ENCODE measurements at places on chromosomes 2 and 18.

DNA sequence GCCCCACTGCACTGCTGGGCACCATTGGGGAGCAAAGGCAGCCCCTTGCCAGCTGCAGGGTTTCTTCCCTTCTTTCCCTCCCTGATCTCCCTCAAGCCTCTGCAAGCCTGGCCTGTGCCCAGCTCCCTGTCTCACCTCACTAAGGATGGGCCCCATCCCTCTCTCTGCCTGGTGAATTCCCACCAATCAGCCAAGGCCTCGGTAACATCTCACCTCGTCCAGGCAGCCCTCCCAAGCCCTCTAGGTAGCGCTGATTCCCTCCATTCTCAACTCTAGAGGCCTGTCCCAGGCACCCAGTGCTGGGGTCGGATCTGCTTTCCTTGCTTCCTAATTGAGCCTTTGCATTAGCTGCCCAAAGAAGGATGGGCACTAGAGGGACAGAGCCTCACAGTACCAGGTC lies 63.0 kb downstream of the CELF4 start:
- DNase-seq: no peak

DNA sequence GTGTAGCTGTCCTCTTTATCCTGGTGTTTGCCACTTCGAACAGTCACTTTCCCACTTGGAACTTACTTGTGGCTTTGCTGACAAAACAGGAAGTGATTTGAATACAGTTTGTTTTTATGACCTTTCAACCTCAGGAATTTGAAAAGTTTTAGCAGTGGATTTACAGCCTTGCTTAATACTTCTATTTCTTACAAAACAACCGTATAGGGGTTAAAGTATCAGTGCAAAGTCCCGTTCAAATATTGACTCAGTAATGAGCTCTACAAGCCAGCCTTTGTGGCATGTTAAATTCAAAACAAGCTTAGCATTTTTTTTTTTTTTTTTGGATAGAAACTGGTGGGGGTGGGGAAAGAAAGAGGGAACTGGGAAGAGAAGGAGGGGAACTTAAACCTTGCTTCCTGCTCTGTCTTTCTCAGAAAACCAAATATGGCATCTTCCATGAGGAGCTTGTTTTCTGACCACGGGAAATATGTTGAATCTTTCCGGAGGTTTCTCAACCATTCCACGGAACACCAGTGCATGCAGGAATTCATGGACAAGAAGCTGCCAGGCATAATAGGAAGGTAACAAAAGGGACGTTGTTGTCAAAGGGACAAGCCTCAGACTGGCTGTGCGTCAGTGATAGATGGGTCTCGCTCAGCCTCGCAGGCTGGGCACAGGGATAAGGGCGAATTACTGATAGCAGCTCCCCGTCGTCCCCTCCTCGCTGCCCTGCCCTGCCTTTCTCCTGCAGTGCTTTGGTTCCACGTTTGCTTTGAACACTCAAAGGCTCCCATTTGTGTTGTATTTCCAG lies at the start of gene HNMT:
Gene HNMT (plus strand): TSS at position 408 of the 793 bp plus-strand sequence. CDS start 19 bp downstream, at position 427.
- DNase-seq: no peak

DNA sequence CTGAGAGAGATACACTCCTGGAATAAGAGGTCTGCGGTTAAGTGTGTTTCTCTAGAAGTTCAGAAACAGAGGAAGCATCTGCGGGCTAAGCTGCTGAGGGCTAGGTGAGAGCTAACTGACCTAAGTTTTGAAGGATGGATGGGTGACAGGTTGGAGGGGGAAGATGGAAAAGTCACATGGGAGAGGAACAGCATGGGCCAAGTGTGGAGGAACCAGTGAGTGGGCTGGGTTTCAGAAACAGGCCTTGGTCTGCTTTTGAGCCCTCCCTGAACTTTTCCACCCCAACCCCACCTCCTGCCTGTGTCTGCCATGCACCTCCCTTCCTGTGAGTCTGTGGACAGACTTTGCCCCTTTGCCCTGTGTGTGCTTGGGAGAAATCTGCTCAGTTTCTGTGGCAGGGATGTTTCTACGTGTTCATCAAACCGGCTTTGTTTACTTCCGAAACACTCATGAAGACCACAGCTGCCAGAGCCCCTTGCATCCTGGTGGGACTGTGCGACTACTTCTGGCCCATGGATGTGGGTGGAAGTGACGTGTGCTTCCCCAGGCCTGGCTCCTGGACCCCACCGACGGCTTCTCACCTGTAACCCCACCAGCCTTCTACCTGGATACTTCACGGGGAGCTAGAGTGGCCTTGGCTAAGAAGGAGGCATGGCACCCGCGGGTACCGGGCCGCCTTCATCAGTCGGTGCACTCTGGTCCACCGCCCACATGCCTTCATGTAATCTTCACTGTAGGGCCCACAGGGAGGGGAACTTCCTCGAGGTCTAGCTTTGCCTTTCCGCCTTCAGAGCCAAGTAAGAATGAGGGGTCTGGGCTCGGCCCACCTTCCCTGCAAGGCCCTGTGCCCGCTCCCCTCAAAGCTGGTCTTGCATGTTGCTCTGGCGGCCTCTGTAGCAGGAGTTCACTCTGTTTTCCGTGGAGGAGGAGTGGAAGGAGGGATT lies 1.4 kb upstream of the HPCAL1 start:
- no peak for DNase-seq

DNA sequence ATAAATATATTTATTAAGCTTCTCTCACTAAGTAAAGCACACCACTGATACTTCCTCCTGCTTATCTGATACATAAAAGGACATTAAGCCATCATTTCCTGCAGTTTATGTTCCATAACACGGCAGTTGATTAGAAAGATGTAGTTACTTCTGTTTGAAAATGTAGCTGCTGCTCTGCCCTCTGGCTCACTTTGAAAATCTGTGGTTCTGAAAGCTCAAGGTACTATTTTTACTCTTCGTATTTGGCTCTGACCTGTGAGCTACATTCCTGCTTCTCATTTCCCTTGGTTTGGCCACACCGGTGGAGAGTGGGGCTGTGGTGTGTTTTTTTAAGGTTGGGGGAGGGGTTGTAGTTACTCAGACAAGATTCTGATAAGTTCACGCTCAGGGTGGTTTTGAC lies 12.8 kb upstream of the TTN start:
- no peak for DNase-seq

Data from effector memory CD4-positive, alpha-beta T cell (primary cell).